ENCODE measurements at places on chromosomes 12 and 14. TPM values are rescaled to one million over a fixed set of nuclear protein-coding genes. Genes with fewer than 3 reads are reported as not detected.

The KRT75 gene
- not detected for total RNA-seq

The SLC25A3 gene
- 941 TPM for total RNA-seq

The DIO2 gene
- 31.5 TPM for total RNA-seq

The KRT85 gene
- total RNA-seq, result not detected

The CLEC14A gene
- not detected for total RNA-seq

The AMN gene
- not detected for total RNA-seq

The KRT79 gene
- total RNA-seq, result not detected

The CMA1 gene
- total RNA-seq, result not detected

The CEP170B gene
- 24.5 TPM for total RNA-seq

The PPP1R1A gene
- total RNA-seq, result not detected

The BTBD6 gene
- total RNA-seq, result 74.9 TPM

The LMNTD1 gene
- 0.13 TPM for total RNA-seq

The RAD9B gene
- 0.97 TPM for total RNA-seq

The FAM186B gene
- total RNA-seq, result 1.4 TPM

The OTOGL gene
- total RNA-seq, result 1.3 TPM

The GDF3 gene
- not detected for total RNA-seq

The SLC25A47 gene
- not detected for total RNA-seq

The DDX23 gene
- total RNA-seq, result 56.5 TPM

The TAS2R42 gene
- total RNA-seq, result not detected

The B4GALNT3 gene
- 0.11 TPM for total RNA-seq

The SRRM4 gene
- total RNA-seq, result not detected

The RPGRIP1 gene
- not detected for total RNA-seq

The SLCO1A2 gene
- not detected for total RNA-seq

The ASPG gene
- not detected for total RNA-seq

The KLRC3 gene
- not detected for total RNA-seq

The FITM1 gene
- total RNA-seq, result not detected

The OAS2 gene
- 1.0 TPM for total RNA-seq

The DENND5B gene
- 12.0 TPM for total RNA-seq

The ACOT4 gene
- 0.38 TPM for total RNA-seq

The POTEG gene
- not detected for total RNA-seq

The LRRIQ1 gene
- 0.11 TPM for total RNA-seq

The KRT5 gene
- not detected for total RNA-seq

The FGF6 gene
- not detected for total RNA-seq

The IAPP gene
- not detected for total RNA-seq

The CLEC1A gene
- not detected for total RNA-seq

The SYCP3 gene
- not detected for total RNA-seq

The RBM19 gene
- total RNA-seq, result 13.3 TPM

The VASH1 gene
- 2.6 TPM for total RNA-seq

The TSPAN8 gene
- total RNA-seq, result not detected

The GPX2 gene
- total RNA-seq, result not detected

The TEDC1 gene
- total RNA-seq, result 8.7 TPM
